Lung (tissue), 17 donors: ENCODE measurements at places on chromosomes 16 and 17. TPM values are rescaled to one million over a fixed set of nuclear protein-coding genes. Genes with fewer than 3 reads are reported as not detected.

Gene RMI2
- 4.4 TPM for total RNA-seq

Gene NDUFAF8
- total RNA-seq, result 51.1 TPM

Gene TBC1D3G
- not detected for total RNA-seq

Gene FBXW10B
- total RNA-seq, result 1.00 TPM

Gene RIPOR1
- total RNA-seq, result 122 TPM

Gene CPNE2
- total RNA-seq, result 38.1 TPM

Gene ATP1B2
- total RNA-seq, result 16.0 TPM

Gene ZFPM1
- total RNA-seq, result 0.57 TPM

Gene SAMD14
- 4.4 TPM for total RNA-seq

Gene HASPIN
- 1.1 TPM for total RNA-seq

Gene CHRNE
- 0.77 TPM for total RNA-seq

Gene FBXL16
- total RNA-seq, result 7.4 TPM

Gene TP53TG3C
- total RNA-seq, result not detected

Gene LRRC46
- total RNA-seq, result 9.6 TPM

Gene NAGPA
- total RNA-seq, result 17.1 TPM

- DNase-seq, result peak; percentile 80
These were observed 322.1 kb downstream of the MAP2K4 start for GRCh38 chr17:12342609-12343435.

DNA sequence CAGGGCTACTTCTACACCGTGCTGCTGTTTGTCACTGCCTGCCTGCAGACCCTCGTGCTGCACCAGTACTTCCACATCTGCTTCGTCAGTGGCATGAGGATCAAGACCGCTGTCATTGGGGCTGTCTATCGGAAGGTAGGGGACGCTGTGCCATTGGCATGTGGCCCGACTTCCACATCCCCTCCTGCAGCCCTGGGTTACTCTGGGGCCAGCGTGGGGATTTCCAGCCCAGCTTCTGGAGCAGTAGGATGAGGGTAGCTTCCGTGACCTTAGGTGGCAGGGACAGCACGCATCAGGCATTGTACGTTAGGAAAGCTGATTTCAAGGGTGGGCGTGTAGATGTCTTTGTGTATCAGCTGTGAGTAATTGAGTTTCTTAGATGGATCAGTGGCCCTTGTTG lies 96.5 kb downstream of the ABCC1 start:
- no peak for DNase-seq

GRCh38 chr16:88451586-88452481 lies 1.2 kb upstream of the ZFPM1 start:
- no peak for DNase-seq

- peak; percentile 59 for DNase-seq
These were observed 123.5 kb downstream of the CBLN1 start for GRCh38 chr16:49158029-49158642.

- DNase-seq, result no peak
These were observed 145.9 kb upstream of the CIBAR2 start for GRCh38 chr16:85258166-85258565.

GRCh38 chr16:90020838-90021382 lies 1.7 kb upstream of the DBNDD1 start:
- DNase-seq, result no peak

- peak; percentile 66 for DNase-seq
These were observed 90.7 kb upstream of the GSE1 start for GRCh38 chr16:85522308-85522841.

- DNase-seq, result no peak
These were observed 8.3 kb downstream of the TMEM114 start for GRCh38 chr16:8581831-8582580.

DNA sequence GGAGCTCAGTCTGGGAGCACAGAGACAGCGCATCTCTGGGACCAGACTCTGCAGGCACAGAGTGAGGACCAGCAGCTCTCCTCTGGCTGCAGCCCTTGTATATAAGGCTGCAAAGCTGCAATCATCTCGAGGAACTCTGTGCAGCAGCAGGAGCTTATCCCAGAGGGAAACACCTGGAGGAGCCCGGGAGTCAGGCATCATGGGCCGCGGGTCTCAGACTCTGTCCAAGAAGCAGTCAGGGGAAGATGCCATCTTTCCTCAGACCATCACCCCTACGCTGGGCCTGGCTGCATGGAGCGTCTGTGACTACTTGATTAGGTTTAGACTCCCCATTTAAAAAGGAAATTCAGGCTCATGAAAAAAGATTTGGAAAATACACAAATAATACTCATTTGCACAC lies 122.0 kb downstream of the IRF8 start:
- DNase-seq, result no peak

DNA sequence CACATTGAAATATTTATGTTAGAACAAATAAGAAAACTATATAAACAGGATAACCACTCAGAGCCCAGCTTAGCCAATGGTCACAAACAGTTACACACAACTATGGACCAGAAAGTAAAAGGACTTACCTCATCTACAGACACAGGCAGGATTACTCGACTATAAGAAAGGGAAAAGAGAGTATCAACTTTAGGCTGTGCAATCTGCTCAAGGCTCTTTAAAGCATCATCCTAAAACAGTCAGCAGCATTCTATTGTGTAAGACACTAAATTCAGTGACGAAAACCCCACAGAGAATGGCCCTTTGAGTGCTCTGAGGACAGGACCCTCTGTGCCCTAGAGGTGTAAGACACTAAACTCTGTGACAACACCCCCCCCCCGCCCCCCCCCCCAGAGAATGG lies 4.2 kb downstream of the PITPNA start:
- DNase-seq, result peak; percentile 1

- DNase-seq, result no peak
These were observed 3.1 kb downstream of the ATF7IP2 start for GRCh38 chr16:10388988-10389387.

DNA sequence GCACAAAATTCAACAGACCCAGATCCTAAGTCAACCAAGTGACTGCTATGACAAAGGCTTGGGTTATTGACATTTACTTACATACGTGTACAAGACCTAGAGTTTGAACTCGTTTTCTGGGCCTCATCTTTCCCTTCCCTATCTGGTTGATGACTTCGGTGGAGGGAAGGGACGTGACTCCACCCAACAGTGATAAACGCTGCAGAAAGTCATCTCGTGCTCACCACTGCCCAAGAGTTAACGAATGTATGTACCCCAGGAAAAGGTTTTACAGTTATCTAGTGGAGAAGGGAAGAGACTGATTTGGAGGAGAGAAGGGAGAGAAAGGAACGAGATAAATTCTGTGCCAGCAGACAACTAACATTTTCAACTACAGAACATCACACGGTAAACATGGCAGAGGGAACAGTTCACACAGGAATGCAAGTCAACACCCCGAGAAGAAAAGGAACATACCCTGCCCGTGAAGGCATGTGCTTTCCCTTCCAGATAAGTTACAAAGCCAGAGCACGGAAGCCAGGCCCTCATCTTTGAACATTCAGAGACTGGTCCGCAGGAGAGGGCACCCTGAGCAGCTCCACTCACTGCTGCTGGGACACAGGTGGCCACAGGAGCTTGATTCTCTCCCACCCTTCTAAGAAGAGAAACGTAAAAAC lies 13.9 kb upstream of the CYTH1 start:
- no peak for DNase-seq

GRCh38 chr17:8572764-8573163 lies 57.8 kb downstream of the MYH10 start:
- peak; percentile 45 for DNase-seq

DNA sequence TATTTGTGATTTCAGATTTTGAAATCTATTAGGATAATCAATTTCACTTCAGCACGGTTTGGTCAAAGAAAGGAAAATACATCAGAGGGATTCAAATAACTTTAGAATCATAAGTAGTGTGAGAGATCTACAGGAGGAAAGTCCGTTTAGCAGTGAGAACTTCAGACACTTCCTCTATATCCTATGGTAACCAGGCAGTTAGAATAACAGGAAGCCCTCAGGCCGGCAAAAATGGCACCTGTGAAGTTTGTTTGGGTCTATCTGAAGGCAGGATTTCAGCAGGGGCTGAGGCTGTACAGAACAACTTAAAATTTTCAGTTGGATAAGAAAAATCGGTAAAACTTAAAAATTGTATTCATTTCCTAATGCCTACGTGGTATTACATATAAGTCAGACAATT lies 24.9 kb downstream of the KCNJ16 start:
- DNase-seq, result peak; percentile 20

GRCh38 chr17:17567631-17568030 lies 23.9 kb downstream of the PEMT start:
- peak; percentile 91 for DNase-seq

DNA sequence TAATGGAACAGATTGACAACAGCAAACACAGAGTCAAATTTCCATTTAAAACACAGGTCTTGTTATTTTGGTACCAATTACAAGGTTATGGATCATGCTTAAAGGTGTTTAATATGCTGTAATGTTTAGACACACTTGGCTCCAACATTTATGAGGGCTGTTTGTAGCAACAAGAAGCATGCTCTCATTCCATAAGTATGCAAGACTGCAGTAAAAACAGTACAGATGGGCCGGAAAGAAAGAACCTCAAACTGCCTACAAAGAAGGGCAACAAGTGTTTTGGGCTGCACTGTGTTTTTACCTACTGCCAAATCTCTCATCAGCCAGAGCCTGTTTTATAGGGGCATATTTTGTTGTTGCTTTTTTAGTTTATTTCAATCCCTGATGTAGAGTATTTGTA lies 100.5 kb upstream of the HS3ST3A1 start:
- no peak for DNase-seq

DNA sequence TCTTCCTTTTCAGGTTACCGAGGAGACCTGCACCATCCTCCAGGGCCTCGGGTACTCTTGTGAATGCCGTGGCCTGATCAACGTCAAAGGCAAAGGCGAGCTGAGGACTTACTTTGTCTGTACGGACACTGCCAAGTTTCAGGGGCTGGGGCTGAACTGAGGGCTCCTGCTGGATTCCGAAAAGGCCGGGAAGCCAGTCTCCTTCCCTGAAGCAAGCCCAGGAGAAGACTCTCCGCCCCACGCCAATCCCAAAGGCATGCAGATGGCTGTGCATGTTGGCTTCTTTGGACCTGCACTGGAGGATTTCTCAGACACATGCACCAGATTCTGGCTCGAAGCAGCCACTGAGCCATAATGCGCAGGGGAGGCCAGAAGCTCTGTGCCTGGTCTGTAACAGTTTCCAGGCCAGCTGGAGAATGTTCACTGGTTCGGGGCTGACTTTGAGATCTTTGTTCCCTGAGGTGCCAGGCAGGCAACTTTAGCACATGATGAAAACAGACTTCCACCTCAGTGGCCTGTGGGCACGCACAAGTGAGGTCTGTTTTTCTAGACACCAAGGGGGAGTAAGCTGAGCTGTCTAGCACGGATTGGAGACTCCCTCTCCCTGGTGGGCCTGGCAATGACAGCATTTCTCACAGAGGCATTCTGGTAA lies 49.1 kb downstream of the ADCY7 start:
- DNase-seq, result no peak

GRCh38 chr16:47986031-47986430 lies 169.8 kb downstream of the ABCC12 start:
- no peak for DNase-seq

DNA sequence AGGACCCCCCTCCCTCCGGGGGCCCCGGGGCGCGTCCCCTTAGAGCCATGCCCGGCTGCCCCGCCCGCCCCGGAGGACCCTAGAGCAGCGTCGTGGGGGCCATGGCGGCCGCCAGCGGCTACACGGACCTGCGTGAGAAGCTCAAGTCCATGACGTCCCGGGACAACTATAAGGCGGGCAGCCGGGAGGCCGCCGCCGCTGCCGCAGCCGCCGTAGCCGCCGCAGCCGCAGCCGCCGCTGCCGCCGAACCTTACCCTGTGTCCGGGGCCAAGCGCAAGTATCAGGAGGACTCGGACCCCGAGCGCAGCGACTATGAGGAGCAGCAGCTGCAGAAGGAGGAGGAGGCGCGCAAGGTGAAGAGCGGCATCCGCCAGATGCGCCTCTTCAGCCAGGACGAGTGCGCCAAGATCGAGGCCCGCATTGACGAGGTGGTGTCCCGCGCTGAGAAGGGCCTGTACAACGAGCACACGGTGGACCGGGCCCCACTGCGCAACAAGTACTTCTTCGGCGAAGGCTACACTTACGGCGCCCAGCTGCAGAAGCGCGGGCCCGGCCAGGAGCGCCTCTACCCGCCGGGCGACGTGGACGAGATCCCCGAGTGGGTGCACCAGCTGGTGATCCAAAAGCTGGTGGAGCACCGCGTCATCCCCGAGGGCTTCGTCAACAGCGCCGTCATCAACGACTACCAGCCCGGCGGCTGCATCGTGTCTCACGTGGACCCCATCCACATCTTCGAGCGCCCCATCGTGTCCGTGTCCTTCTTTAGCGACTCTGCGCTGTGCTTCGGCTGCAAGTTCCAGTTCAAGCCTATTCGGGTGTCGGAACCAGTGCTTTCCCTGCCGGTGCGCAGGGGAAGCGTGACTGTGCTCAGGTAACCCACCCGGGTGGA lies 759 bp downstream of the ALKBH5 start:
- peak; percentile 50 for DNase-seq

DNA sequence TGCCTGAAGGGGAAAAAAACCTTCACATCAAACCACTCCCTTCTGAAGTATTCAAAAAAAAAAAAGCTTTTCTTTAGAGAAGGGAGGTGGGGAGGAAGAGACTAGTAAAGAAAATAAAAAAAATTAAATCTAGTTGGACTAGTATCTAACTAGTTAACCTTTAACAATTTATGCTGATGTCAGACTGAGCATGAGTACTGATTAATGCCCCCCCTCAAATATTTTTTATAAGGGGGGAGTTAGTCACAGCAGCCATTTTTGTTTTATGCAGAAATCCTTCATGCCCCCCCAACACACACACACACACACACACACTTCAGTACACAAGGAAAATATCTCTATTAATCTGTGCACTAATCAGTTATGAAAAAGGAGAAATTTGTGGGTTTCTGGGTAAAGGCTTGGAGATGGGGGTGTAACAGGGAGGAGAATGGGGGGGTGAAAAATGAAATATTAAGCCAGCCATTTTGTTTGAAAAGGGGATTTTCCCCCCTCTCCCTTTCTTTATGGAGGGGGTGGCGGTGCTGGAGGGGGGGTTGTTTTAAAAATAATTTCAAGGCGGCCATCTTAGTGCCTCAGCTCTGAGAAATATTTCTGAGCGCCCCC lies 4.7 kb upstream of the CHD3 start:
- peak; percentile 65 for DNase-seq

GRCh38 chr16:35602116-35602515 lies 2142.7 kb downstream of the TP53TG3F start:
- no peak for DNase-seq

DNA sequence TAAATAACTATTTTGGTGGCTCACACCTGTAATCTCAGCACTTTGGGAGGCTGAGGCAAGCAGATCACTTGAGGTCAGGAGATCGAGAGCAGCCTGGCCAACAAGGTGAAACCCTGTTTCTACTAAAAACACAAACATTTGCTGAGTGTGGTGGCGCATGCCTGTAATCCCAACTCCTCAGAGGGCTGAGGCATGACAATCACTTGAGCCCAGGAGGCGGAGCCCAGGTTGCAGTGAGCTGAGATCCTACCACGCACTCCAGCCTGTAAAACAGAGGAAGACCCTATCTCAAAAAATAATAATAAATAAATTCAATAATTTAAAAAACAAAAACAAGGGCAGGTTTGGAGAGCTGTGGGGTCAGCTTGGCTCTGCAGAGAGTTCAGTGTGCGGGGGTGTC lies 5.7 kb upstream of the SLC4A1 start:
- no peak for DNase-seq

- DNase-seq, result no peak
These were observed 8.9 kb upstream of the DNAJA2 start for GRCh38 chr16:46982335-46982734.
